ENCODE measurements at places on chromosomes 3 and 15.

GRCh38 chr3:169028716-169029115 is 634.8 kb downstream of the MECOM start:
- DNase-seq: no peak

GRCh38 chr3:11074451-11074850 is 79.8 kb upstream of the HRH1 start:
- no peak for DNase-seq

DNA sequence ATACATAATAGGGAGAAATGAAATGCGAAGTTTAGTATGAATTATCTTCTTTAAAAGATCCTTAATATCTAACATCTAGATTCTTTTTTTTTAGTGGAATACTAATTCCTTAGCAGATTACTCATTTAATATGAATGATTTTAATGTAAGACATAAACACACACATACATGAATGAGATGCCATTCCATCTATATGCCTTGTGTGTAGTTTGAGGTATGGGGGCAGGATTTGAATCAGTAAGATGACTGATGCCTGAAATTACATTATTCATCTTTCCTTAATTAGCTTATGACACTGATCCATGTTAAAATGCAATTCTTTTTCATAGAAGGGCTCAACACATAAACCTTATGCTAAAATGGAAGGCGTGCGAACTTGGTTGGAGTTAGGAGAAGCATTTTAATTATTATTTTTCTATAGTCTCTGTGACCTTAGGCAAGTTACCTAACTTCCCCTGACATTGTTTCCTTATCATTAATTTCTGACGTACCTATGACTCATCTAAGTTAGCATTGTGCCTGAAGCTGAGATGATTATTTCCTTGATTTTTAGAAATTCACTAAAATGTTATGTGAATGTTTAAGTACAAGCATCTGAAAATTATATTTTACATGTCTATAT is 10.8 kb upstream of the BNIP2 start:
- DNase-seq: no peak

- no peak for DNase-seq
Observed at GRCh38 chr3:108861401-108861800, 38.8 kb downstream of the TRAT1 start.

DNA sequence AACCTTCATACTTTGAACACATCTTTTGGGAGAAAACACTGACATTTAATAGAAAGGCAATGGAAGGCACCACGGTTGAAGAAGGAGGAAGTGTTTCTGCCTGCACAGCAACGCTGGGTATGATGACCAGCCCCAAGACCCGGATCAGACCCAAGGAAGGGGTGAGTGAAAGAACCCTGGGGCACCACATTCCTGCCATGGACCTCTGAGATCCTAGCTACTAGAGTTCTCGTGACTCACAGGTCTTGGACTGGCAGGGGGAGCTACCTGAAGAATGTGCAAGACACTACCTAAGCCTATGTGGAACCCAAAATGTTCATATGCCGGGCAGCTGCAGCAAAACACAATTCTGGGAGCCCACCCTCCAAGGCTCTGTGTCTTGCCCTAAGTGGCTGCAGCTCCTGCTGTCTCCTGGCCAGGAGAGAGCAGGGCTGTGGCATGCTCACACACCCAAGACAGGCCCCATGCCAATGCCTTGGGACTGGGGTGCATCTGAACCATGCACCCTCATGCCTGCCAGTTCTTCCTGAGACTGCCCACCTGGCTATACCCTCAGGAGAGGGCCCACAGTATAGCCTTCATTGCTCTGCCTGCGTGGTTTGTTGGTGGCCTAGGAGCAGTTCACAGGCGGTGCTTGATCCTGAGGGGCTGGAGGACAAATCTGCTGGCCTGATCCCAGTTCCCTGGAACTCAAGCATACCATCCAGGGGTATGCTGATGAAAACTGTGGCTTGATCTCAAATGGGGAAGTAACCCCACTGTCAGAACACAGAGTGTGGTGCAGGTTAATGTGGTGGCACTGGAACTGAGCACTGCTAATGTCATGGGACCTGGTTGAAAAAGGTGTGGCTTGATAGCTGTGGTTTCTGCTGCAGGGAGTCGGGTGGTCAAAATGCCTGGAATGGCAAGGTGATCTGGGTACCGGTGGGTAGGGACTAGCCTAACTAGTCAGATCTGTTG is 353.3 kb upstream of the ARHGEF26 start:
- no peak for DNase-seq

DNA sequence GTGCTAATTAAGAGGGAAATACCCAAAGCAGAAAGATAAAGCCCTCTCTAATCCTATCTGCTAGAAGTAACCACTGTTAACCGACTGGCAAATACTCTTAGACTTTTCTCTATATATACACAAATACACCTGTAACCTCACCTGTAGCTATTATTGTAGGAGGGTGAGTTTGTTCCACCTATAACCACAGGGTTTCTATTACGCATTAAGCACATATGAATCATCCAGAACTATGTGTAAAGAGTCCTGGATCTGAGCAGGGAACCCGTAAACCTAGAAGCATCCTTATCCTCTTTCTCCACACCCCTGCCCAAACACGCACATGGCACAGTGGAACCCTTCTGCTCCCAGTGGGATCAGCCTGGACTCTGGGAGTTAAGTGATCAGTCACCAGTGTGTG is 172.8 kb upstream of the C2CD4B start:
- no peak for DNase-seq

- DNase-seq: no peak
Observed at GRCh38 chr3:117820658-117821299, 1111.2 kb downstream of the TUSC7 start.

DNA sequence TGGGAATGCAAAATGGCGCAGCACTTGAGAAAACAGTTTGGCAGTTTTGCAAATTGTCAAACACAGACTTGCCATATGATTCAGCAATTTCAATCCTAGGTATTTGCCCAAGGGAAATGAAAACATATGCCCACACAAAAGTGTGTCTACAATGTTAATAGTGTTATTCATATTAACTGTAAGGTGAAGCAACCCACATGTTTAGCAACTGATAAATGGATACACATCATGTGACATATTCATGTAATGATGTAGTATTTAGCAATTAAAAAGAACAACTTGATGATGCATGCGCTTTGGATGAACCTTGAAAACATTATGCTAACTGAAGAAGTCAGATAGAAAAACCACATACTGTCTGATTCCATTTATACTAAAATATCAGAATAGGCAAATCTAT is 539.0 kb upstream of the PPP2R3A start:
- no peak for DNase-seq

- no peak for DNase-seq
Observed at GRCh38 chr3:183032880-183033555, 52.7 kb upstream of the DCUN1D1 start.

DNA sequence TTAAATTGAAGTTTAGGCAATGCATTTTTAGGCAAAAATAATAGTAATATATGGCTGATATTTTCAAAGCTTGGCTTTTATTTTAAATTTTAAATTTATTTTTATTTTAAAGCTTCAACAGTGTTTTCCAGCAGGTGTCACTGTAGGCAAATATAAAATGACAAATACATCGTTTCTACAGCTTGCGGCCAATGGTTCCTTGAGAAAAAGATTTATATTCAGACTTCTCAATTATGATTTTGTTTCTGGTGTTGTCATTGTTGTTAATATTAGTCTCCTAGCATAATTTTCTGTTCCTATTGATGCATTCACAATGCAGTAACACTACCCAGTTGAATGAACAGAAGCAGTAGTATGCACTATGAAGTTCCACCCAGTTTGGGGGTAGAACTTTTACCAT is 220.7 kb upstream of the DNAJC19 start:
- DNase-seq: no peak

DNA sequence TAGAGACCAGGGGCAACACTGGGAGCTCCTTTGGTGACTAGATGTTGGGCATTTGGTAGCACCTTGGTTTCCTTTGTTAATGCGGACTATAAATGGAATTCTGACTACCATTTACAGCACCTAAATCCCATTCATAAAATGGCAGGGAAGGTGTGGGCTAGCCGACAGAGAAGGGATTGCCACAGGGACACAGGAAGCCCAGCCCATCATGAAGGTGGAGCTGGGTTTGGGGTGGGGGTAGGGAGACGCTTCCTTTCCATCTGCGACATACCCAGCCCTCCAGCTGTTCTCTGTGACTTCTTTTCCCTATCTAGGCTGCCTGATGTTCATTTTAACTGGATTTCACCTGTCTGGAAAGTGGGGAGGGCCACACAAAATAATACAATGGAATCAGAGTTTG is 21.0 kb downstream of the ABHD2 start:
- DNase-seq: no peak

- peak; percentile 28 for DNase-seq
Observed at GRCh38 chr3:185824051-185825005, 514 bp downstream of the IGF2BP2 start.

DNA sequence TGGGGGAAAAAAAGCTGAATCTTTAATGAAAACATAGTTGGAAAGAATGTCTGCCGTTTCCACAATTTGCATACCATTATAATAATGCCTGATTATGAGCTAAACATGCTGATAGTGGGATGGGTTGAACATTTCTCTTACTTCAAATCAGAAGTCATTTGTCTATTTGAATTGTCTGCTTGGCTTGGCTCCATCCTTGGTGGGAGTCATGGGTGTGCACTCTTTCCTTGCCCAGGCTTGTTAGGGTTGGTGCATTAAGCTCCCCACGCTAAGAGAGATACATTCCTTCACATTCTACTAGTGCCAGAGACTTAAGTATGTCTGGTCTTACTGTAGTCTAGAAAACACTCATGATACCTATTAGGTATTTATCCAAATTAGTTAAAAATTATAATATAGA is 121.4 kb upstream of the RARB start:
- DNase-seq: no peak

GRCh38 chr15:40286061-40286532 is 3.2 kb upstream of the ANKRD63 start:
- no peak for DNase-seq

DNA sequence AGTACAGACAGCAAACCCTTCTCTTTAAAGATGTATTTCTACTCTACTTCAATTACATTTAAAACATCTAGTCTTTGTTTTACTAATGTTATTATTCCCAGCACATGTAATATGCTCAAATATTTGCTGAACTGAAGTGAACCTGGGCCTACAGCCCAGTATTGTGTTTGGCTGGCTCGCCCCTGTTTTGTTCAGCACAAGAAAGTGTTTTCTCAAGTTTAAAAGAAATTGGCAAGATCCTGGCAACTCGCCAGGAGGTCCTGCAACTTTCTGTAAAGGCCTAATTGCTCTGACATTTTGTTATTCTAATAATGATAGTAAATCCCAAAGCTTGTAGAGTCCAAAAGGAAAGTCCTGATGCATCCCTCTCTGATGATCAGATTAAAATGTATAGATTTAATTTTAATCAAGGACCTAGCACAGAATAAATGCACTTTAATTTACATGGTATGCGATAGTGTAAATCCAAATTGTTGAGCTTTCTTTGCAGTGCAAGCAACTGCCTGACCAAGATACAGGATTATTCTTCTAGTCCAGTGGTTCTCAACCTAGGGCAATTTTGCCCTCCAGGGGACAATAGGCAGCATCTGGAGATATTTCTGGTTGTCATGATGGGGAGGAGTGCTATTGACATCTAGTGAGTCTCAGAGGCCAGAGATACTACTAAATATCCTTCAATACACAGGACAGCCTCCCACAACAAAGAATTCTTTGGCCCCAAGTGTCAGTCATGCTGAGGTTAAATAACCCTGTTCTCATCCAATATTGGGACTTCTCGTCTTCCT is 35.7 kb upstream of the TMOD3 start:
- DNase-seq: no peak

GRCh38 chr3:151568184-151568583 is 107.3 kb upstream of the IGSF10 start:
- no peak for DNase-seq

DNA sequence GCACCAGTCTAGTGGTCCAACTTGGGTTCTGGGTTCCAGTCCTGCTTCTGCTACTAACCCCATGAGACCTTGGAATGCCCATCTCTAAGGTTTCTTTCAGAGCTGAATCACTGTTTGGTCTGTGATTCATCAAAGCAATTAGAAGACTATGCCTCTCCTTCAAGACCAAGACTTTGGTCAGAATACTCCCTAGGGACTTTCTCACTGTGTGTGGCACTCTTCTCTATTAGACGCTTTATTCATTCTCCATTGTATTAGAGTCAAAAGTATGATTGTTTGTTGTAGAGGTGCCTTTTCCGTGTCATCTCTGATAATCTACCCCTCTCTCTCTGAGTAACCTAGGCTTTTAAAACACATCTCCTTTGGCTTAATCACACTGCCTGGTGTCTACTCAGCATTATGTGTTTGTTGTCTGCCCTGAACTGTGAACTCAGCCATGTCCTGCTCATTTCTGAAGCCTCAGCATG is 90.5 kb downstream of the LPP start:
- no peak for DNase-seq

DNA sequence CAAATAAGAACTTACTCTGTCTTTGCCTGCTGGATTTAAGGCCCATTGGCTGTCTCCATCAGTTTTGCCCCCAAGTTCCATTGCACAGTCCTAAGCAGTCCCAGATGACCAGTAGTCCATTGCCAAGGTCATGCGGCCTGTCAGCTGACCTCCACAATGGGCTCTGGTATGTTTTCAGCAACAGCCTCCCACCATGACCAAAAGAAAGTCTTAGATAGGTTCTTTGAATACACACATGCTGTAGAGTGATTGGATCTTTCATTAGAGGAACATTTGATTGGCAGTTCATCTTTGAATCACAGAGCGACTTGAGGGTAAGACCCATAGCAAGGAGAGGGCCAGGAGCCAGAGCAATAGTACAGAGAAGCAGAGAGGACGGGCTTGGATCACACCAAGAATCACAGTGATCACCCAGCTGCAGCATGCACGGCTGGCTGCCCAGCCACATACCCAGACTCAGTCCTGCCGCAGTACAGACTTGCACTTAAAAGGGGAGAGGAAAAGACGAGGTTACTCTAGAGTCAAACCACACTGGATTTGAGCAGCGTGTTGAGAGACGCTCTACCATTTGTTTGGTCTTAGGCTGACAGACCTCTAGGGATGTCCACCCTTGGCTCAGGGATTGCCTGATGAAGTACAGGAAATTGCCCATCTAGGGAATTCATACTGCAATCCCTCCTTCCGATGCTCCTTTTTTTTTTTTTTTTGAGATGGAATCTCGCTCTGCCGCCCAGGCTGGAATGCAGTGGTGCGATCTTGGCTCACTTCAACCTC is 50.4 kb downstream of the APH1B start:
- no peak for DNase-seq

DNA sequence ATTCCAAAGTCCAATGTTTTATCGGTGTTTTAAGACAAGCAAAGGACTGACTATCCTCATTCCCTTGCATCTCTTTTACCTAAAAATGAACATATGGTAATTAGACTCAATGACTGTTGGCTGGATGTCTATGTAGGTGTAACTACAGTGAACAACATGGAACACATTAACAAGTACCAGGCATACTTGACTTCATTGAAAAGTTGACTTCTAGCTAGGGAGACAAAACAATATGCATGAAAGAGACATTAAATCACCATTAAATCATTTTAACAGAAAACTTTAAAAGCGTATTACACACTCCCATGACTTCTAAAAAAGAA is 34.3 kb upstream of the ANPEP start:
- DNase-seq: no peak

Measured in naive thymus-derived CD4-positive, alpha-beta T cell (primary cell).